Inflammatory macrophage treated with lipopolysaccharide for 1 hour (primary cell): ENCODE measurements at places on chromosomes 5 and 9.

GRCh38 chr5:54017580-54017979, 292.8 kb downstream of the ARL15 start:
- DNase-seq = peak; percentile 27

DNA sequence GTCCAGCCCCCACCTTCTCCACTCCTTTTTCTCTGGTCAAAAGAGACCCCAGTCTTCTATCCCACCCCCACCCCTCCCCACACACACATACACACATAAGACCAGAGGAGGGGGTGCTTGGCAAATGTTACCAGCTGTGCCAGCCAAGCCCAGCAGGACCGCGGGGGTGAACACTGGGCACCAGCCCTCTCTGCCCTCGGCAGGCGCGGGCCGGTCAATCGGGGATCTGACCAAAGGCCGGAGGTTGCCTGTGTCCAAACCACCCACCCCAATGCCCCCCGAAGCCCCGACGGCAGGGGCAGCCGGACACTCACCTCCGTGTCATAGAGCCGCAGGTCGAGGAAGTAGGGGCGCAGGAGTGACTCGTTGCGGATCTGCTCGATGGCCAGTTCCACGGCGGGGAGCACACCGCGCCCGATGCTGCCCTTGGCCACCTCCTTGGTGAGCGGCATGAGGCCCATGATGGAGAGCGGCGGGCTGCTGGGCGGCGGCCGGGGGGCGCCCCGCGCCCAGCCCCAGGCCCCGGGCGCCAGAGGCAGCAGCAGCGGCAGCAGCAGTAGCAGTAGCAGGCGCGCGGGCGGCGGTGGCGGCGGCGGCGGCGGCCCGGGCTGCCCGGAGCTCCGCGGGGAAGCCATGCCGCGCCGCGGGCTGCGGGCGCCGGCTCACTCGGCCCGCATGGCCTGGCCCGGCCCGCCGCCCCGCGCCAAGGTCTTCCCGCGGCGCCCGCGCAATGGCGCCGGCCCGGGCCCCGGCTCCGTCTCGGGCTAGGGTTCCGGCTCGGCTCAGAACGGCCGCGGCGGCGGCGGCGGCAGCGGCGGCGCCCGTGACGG, 417 bp downstream of the GABBR2 start:
- no peak for DNase-seq

GRCh38 chr9:113564498-113565237, 101.1 kb downstream of the RGS3 start:
- DNase-seq = peak; percentile 36

DNA sequence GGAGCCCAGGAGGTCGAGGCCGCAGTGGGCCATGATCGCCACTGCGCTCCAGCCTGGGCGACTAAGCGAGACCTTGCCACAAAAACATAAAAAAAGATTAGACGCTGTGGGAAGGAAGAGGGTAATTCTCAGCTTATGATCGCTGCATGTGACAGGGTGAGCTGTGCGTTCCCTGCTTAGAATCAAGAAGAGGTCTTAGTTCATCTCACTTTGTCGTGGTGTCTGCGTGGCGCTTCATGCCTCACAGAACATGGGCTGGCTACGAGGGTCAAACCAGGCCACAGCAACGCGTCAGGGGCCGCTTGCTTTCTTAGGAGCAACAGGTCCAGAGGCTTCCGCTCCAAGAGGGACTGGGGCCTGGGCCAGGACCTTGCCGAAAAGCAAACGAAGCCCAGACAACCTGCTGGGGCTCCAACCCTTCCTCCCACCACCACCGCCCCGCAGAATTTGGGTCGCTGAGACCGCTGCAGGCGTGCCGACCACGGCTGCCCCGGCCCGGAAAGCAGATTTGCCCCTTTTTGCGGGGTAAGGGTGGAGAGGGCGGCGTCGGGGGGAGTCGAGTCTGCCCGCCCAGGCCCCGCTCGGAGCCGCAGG, 10.0 kb upstream of the GRIN1 start:
- no peak for DNase-seq

GRCh38 chr5:76527685-76528161, 95.5 kb downstream of the F2RL2 start:
- no peak for DNase-seq

GRCh38 chr5:173394701-173395100, 66.5 kb upstream of the STC2 start:
- DNase-seq = no peak

- DNase-seq = no peak
Observed at GRCh38 chr5:11687498-11687897, 216.7 kb downstream of the CTNND2 start.

DNA sequence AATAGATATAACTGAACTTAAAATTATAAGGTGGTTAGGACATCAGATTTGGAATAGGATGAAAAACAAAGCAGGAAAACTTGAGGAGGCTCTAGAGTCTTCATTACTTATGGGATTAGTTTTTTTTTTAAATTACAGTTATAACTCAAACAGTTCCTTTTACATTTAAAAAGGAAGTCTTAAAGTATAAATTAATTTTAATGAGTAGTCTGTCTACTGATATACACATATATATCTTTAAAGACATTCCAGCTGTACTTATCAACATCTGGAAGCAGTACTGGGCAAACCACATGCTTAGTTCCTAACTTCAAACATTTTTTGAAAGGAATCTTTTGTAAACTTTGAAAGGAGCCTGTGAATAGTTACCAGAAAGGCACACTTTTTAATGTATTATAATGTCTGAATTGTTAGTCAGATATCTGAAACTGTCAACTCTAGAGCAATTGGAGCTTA, 6.0 kb downstream of the ACTBL2 start:
- no peak for DNase-seq

DNA sequence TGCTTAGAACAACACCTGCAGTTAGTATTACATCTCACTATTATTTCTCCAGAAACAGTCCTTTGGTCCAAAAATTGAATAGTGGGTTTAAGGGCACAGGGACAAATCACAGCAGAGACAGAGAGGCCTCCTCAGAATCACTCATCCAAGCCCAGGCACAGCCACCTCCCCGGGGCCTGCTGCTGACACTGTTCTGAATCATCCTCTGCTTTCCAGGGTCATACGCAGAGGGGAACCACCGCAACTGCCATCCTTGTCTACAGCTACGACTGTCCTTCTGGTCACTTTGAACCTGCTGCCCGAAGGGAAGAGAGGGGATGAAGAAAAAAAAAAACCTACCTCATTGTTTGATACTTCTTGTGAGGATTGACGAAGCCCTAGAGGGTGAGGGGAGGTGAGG, 35.3 kb upstream of the MAN2A1 start:
- DNase-seq = peak; percentile 27

- DNase-seq = no peak
Observed at GRCh38 chr5:114261989-114262388, 99.9 kb upstream of the KCNN2 start.

DNA sequence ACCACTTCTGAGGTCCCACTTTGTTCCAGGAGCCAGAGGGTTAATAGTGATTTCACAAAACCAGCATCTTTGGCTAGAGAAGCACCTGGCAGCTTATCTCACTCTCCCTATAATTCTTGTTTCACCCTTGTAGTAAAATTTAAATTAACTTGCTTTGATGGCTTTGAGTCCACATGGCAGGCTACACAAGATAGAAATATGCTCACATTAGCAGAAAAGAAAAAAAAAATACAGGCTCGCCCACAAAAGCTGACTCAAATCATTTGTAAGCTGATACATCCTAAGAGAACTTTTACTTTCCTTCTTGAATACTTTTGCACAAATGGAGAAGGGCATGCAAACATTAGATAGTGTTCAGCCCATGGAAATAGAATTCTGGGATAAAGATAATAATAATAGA, 36.2 kb downstream of the TNFSF15 start:
- no peak for DNase-seq

- DNase-seq = no peak
Observed at GRCh38 chr9:35908504-35909125, 675 bp upstream of the SPAAR start.

- DNase-seq = no peak
Observed at GRCh38 chr5:55584398-55585205, 49.8 kb upstream of the PLPP1 start.

- peak; percentile 8 for DNase-seq
Observed at GRCh38 chr5:179289756-179290385, 55.4 kb downstream of the ADAMTS2 start.

- DNase-seq = no peak
Observed at GRCh38 chr5:172426086-172426485, 28.2 kb downstream of the SH3PXD2B start.

DNA sequence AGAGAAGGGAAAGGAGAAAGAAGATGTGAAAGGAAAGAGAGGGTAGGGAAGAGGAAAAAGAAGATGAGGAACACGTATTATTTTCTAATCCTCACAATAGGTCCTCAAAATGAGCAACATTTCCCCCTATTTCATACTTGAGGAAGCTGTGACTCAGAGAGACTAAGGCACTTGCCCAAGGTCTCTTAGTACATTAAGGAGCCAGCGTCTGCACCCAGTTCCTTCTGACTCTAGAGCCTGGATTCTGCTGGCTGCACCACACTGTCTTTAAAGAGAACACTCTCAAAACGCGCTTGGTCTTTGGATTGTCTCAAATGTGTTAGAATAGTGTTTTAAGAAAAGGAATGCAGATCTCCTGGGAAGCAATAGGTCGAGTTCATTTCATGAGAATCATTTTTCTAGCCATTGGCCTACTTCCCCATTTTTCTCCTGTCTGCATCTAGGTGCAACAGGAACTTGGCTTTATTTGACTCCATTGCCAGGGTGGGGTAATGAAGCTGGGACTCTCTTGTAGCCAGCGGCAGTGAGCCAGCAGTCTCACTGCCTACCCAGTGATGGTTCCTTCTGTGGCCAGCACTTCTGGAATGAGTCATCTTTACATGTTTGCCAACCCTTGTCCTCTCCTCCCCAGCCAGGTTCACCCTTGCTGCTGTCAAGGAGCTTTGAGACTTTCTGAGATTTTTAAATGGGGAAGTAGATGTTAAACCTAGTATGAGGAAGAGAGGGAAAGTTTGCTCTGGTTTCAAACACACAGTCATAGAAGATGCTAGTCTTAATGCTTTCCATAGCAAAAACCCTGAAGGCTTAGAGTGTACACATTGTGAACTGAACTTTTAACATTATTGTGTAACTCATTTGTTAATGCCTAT, 82.7 kb downstream of the DOCK8 start:
- peak; percentile 88 for DNase-seq

DNA sequence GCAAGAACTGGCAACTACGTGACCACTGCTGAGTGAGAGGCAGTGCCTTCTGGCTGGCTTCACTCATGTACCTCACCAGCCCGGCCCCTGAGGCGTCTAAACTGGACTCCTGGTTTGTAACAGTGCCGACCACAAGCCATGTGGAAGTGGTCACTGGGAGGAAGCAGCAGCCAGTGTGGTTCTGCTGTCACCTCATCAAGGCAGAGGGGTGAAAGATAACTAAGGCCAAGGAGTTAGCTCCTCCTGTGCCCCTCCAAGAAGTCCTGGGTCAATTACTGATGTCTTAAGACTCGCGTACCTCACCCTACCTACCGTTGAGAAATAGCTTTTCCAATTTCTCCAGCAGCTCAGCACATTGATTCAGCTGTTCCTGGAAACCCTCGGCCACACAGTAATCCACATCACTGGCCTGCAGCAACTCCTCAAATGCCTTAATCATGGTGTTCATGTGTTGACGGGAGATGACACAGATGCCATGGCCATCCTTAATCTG, 142.9 kb downstream of the CDK5RAP2 start:
- peak; percentile 72 for DNase-seq

- DNase-seq = no peak
Observed at GRCh38 chr5:94810281-94810680, 191.8 kb downstream of the SLF1 start.

DNA sequence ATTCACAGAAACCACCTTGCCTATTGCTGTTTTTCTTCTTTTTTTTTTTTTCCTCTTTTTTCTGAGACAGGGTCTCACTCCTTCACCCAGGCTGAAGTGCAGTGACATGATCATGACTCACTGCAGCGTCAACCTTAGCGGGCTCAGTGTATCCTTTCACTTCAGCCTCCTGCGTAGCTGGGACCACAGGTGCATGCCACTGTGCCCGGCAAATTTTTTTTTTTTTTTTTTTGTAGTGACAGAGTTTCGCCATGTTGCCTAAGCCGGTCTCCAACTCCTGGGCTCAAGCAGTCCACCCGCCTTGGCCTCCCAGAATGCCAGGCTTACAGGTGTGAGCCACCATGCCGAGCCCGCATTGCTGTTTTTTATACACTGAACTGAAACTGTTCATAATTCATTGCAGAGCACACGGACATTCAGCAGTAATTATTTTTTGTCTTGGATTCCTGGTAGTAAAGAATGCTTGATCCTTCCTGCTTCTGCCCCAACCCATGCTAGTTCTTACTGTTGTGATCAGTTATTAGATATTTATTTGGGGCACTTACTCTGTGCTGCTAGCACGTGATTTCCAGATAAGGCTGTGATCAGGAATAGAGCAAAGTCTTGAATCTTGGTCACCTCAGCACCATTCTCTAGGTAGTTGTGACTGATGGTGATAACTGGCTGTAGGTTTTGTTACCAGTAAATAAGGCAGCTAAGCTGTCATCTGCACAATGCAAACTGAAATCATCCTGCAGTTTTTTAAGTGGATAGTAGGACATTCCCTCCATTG, 14.0 kb downstream of the MAP3K1 start:
- DNase-seq = no peak

GRCh38 chr9:11204521-11204920, 591.7 kb upstream of the PTPRD start:
- DNase-seq = no peak

DNA sequence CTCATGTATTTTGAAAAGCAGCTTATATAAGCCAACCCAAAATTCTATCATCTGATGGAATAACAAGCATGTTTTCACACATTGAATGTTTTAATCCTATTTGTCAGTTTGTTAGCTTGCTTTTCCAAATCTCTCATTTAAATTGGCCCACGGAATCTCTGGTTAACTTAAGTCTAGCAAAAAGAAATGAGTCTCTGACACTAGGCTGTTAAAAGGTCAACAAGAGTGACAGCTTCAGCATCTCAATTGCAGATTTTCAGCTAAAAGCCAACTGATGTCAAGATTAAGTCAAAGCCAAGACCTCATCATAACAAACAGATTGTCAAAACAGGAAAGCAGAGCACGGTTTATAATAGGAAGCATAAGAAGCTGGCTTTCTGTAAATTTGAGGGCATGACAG, 49.4 kb upstream of the CDH9 start:
- DNase-seq = no peak

GRCh38 chr5:124732428-124733328, 13.8 kb downstream of the ZNF608 start:
- no peak for DNase-seq

DNA sequence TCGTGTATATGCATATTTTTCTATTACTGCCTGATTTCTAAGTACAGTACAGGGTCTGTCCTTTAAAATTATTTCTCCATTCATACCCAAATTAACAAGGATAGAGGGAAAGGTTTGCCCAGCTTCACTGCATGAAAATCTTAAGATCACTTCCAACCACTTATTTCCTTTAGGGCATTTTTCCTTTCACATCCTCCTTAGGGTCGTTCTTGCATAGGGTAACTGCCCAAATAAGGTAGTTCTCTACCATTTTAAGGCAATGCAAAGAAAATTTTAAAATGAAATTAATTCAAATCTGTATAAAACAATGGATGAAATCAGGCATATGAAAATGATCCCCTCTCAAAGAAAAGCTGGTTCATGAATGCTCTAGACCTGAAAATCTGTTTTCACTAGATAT, 4.1 kb upstream of the CDC20B start:
- no peak for DNase-seq

GRCh38 chr5:10854506-10855277, 93.7 kb upstream of the DAP start:
- peak; percentile 67 for DNase-seq
